ENCODE measurements at places on chromosomes 7 and 10.

DNA sequence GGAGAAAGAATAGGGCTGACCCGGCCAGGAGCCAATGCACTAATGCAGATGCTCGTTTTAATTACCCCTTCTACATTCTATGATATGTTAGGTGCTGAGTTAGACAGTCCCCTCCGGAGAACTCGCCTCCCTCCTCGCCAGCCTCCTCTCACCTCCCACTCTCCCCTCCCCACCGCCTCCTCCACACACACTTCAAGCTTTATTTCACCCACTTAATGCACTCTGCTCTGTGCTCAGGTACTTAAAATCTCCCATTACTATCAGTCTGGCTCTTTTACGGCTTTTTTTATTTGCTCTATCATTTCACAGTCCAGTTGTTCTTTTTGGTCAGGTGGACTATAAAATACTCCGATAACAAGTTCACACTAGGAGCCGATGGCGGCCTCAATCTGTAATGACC lies 231.6 kb downstream of the TEX36 start:
- DNase-seq, result no peak

- DNase-seq, result no peak
These were observed 110.5 kb downstream of the IPMK start for GRCh38 chr10:58157076-58157766.

- DNase-seq, result no peak
These were observed 56.3 kb downstream of the NRP1 start for GRCh38 chr10:33278198-33278597.

DNA sequence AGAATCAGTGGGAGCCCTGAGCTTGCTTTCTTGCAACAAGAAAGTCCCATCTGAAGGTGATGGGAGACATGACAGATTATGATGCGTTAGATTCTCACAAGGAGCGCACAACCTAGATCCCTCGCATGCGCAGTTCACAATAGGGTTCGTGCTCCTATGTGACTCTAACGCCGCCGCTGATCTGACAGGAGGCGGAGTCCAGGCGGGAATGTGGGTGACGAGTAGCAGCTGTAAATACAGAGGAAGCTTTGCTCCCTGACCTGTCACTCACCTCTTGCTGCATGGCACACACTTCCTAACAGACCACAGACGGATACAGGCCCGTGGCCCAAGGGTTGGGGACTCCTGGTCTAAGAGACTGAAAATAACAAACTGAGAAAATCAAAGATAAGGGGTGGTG lies 1163.4 kb upstream of the AUTS2 start:
- DNase-seq, result no peak

DNA sequence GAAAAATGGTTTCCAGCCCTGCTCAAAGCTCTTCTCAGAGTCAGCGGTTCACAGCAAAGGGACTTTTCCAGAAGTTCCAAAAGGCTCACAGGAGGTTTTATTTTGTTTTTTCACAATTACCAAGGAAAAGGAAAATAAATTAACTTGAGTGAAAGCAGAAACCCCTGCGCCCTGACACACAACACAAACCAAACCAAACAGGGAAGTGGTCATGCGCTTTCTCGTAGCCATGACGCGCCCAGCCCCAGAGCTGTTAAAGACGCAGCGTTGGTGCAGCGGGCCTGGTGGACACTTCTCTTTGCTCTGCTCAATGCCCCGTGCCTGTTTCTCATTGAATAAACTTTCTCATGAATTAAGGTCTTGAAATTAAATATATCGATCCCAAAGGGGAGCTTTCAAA lies 134.4 kb upstream of the LYZL2 start:
- DNase-seq, result no peak

DNA sequence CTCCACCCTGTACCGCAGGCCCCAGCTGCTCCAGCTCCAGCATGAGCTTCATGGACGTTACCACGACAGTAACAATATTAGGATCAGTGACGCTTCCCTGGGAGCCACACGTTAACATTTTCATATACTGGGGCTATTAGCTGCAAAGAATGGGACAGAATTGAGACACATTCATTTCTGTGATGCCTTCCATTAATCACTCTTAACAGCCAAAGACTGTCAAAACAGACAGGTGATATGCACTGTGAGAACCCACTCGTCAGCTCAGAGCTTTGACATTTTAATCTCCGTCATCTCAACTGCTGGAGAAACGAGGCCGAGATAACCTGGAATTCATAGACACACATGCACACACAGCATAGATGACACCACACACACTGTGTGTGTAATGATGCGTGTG lies 408.4 kb upstream of the SHH start:
- no peak for DNase-seq

DNA sequence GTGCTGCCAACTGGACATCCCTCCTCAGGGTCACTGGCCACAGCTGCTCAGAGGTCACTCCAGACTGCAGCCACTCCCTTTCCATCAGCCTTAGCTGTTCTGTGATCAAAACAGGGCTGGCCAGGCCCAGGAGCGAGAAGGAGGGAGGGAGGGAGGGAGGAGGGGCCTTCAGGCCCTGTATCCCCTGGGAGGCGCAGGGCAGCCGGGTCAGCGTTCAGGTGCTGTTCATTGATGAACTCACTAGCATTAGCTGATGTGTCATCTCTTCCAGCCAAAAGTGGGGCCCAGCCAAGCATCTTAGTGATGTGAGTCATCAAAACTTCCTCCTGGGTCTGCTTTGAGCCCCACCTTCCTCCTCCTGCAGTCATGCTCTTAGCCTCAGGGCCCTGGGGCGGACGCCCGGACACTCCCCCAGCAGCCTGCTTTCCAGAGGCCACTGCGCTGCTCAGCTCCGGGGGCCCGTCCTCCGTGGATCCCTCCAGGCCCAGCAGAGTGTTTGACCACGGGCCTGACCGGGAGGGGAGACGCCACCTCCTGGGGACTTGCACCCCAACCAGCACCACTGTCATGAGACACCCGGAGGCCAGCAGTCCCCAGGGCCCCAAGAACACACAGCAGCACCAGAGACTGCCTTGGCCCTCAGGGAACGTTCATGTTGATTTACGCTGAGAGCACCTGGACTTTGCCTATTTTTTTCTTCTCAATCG lies 149.2 kb downstream of the PRKAG2 start:
- peak; percentile 87 for DNase-seq

GRCh38 chr7:140060243-140060630 lies 2.5 kb downstream of the PARP12 start:
- no peak for DNase-seq

GRCh38 chr10:132058111-132058745 lies 7.5 kb upstream of the JAKMIP3 start:
- no peak for DNase-seq

DNA sequence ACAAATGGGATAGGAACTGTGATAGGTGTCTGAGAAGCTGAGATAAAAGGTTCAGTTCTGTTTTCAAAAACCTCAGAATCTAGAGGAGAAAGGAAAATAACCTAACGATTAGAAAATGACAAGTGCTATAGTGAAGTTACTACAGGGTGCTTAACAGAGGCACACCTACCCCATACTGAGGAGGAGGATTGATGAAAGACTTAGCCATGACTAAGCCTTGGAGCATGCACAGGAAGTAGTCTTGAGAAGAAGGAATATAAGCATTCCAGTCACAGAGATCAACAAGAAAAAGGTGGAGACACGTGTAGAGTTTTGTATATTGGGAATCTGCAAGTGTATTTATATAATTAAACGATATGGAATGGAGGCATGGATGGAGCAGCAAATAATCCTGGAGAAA lies 1225.5 kb upstream of the CELF2 start:
- no peak for DNase-seq

GRCh38 chr10:92991513-92991912 lies 69.1 kb upstream of the CYP26C1 start:
- DNase-seq, result no peak

DNA sequence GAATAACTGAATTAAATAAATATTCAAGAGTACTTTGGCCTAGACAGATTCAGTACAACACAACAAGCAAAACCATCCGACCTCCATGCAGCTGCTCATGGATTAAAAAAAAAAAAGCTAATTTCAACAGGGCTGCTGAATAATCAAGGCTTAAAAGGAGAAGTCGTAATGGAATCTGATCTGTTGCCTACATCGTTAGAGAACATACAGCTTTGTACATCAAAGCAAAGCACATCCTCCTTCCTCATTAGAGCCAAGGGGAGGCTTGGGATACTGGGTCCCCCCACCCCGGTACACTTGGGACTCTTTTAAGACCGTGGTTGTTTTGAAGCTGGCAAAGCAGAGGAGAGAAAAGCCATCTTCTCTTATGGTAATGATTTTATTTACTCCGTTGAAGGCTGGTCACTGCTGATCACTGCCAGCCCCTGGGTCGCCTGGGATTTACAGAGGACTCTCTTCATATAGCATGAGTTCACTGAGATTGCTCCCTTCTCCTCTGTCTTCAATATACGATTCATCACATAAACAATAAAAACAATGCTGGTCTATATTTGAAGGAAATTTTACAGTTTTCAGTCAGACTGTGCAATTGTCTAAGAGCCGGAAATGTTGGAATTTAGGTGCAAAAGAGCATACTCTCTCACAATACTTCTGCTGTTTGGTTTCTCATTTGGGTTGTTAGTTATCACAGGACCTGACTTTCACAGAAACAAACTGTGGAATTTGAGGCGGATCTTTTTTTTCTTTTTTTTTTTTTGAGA lies 148.8 kb downstream of the FAM107B start:
- DNase-seq, result no peak
